Stimulated activated CD4-positive, alpha-beta T cell treated with anti-CD3 and anti-CD28 coated beads, Interleukin-1b, Interleukin-23, amount 100 ng/mL, for 48 hours (primary cell): ENCODE measurements at places on chromosomes 6 and 20.

DNA sequence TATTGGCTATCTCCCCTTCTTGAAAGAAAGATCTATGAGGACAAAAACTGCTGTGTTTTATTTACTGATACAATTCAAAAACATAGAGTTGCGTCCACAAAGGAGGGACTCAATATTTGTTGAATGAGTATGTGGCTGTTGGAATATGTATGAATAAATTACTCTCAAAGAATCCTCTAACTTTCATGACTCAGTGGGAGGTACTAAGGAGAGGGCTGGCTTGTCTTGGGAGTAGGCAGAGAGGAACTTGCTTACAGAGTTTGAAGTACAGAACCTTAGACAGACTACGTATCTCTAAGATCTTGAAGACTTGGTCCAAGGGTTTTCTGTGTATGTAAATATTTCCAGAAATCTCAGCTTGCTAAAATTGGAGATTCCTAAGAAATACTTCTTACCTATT lies 504.0 kb upstream of the PTCHD4 start:
- DNase-seq: no peak

- DNase-seq: no peak
These were observed 3.3 kb upstream of the NHSL1 start for GRCh38 chr6:138502546-138502945.

GRCh38 chr20:38735172-38735571 lies 10.9 kb downstream of the SLC32A1 start:
- DNase-seq: no peak

GRCh38 chr6:137240168-137240567 lies 21.0 kb upstream of the IFNGR1 start:
- no peak for DNase-seq

DNA sequence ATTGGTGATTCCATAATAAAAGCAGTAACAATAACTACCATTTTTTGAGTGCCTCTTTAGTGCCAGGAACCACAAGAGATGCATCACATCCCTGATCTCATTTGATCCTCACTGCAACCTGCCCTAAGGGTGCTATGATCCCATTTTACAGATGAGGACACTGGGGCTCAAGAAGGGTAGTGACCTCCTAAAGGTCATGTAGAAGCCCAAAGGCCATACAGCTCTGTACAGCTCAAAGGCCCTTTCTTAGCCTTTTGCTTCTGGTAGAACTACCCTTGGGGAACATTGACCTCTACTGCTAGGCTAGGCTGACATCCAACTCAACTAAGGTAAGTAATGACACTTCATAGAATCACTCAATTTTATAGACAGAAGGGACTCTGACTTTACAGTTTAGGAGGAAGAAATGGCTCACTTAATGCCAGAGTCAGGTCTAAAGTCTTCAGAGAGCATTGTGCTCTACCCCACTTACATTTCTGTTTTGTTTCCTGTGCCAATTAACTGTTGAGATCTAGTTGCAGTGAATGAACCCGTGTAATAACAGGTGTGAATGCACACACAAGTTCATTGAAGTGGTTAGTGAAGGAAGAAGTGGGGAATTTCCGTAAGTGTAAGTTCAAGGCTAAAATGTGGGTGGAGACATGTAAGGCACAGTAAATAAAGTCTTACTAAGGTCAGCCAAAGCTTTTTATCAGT lies 10.7 kb downstream of the SLC9A8 start:
- no peak for DNase-seq

- no peak for DNase-seq
These were observed 822 bp downstream of the RAB22A start for GRCh38 chr20:58310291-58310782.

- DNase-seq: no peak
These were observed 44.1 kb downstream of the SAMD3 start for GRCh38 chr6:130178692-130179091.

DNA sequence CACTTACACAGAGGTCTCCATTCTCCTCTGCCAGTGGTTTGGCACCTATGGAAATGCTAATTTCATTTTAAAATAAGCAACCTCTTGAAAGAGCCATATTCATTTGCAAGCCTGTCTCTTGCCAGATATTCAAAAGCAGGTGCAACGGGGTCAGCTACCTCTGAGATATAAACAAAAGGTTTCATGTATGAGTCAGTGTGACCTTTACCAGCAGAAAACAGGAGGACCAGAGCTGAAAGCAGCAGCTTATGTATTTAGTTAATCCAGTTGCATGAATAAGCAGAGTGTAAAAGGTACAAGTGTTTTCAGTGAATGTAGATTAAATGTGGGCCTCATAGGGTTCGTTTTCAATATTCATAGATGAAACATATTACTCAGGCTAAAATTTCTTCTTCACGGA lies 56.0 kb downstream of the TENT5A start:
- no peak for DNase-seq

GRCh38 chr6:73538116-73538779 lies 17.4 kb upstream of the EEF1A1 start:
- no peak for DNase-seq
